Fibroblast of skin of left biceps (primary cell): ENCODE measurements at places on chromosomes 3 and 15.

DNA sequence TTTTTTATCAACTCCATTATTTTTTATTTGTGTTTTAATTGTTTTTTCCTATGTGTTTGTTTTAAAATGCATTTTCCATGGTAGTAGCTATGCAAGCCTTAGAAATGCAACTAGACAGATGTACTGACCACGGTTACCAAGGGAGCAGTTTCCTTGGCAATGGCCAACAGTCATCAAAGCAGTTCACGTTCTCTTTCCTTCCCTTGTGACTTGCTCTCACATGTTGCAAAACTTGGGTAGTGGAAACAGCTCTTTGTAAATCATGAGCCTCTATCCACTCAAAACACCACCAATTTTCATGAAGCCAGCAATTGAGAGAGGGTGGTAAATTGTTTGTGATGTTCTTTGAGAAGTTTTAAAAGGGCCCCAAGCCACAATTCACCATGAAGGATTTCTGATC, 499.4 kb upstream of the MDFIC2 start:
- peak; percentile 54 for DNase-seq

GRCh38 chr3:39180183-39180545, 12.2 kb downstream of the XIRP1 start:
- no peak for DNase-seq

DNA sequence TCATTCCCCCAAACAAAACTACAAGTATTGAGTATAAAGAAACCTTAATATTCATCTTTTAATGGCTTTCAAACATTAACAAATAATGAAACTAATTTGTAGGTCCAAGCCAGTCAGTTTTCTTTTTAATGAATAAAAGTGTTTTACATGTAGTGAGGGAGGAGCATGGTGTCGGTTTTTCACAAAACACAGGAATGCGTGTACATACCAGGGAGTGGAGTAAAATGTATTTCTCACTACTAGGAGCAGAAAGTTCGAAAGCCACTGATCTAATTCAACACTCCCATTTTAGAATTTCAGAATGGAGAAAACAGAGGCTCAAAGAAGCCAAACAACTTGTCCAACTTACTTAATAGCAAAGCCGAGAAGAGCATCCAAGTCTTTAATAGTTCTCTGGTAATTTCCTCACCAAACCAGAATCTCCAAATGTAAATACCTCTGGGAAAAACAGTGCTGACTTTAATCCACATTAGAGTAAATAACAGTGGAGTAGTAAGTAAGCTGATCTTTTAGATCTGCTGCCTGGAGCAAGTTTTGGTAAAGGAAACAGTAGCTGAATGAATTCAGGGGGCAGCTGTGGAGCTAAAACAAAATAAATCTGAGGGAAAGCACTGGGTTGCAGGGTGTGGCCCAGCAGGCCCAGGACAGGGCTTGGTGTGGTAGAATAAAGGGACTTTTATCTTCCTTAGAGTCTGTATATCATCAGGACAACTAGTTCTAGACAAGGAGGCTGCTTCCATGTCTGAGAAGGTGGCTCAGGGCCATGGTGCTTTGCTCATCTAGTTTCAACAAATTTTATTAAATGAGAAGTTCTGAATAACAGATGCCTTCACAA, 7.9 kb downstream of the ANP32A start:
- DNase-seq: no peak

DNA sequence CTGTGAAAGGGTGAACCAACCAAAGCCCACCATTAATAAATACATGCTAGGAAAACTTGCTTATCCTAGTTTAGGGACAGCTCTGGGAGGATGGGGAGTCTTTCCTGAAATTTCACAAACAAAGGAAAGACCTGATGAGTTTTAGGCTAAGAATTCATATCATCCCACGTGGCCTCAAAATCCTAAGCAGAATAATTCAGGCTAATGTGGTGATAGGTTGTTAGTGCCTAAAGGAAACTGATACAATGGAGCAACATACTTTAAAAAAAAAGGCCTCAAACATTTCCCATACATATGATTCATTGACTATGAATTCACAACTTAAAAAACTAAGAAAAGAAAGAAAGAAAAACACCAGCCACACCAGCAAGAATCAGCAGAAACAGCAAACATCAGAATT, 126.9 kb upstream of the CNTN4 start:
- DNase-seq: peak; percentile 90

DNA sequence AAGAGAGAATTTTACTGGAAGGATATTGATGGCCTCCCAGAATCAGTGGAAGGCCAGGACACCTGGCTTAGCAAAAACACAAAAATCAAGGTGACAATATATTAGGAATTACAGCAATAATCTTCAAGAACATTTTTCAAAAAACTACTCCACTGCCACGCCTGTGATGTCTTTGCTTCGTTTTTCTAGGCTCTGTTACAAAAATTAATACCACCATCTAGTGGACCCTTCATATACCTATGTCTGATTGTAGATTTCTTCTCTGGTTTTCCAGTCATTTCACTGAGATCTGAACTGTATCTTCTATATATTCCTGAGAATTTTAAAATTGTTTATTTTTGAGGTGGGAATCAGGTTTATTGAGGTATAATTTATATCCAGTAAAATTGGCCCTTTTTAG, 5.6 kb upstream of the SLC33A1 start:
- no peak for DNase-seq

- DNase-seq: no peak
These were observed 1.8 kb downstream of the RBMS3 start for GRCh38 chr3:29282427-29283230.

GRCh38 chr3:11509173-11510000, 134.3 kb downstream of the VGLL4 start:
- peak; percentile 84 for DNase-seq

DNA sequence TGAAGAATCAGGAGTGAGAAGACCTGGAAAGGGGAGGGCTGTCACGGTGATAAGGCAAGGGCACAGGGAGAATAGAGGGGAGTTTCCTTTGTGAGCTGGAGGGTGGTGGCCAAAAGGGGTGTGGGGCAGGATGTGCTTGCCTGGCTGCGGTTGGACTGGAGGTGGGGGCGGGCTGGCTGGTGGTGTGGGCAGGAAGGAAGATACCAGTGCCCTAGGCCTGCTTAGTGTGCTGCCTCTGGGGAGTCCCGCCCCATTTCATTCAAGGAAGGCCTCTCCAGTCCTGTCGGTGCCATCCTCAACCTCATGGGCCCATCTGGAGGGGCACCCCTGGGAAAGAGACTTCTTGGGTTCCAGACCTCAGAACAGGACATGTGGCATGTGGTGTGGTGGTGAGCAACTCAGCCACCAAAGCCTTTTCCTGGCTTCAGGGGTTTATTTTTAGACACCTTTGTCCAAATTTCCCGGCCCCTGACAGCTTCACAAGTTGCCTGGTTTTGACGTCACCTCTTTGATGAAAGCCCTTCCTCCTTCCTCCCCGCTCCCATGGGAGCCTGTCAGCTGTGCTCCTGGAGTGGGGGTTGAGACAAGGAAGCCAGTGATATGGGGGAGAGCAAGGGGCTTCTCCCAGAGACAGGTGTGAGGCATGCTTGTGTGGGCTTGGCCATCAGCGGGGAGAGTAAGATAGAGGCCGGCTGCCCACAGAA, 15.6 kb downstream of the TEX264 start:
- DNase-seq: no peak

GRCh38 chr15:28875461-28876000, 10.2 kb upstream of the APBA2 start:
- DNase-seq: no peak

- no peak for DNase-seq
These were observed 6.9 kb downstream of the ST6GAL1 start for GRCh38 chr3:186937017-186937875.

DNA sequence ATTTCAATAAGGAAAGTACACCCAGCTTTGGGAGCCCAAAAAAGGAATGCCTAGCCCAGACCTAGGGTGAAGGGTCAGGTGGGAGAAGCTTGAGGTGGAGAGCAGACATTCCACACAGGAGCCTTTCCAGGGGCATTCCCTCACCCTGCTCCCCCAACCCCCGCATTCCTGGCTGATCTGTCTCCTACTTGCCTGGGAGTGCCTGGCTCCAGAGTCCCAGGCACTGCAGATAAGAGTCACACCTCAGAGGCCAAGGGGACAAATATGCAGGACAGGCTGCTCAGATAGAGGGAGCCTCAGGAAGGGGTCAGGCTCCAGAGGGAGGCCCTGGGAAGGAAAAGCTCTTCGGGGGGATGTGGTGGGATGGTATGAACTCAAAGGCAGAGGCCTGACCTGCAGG, 20.8 kb upstream of the HCN4 start:
- DNase-seq: no peak

GRCh38 chr3:16767006-16767405, 117.7 kb upstream of the PLCL2 start:
- DNase-seq: no peak

GRCh38 chr3:159941038-159942000, 47.3 kb upstream of the IL12A start:
- DNase-seq: no peak

DNA sequence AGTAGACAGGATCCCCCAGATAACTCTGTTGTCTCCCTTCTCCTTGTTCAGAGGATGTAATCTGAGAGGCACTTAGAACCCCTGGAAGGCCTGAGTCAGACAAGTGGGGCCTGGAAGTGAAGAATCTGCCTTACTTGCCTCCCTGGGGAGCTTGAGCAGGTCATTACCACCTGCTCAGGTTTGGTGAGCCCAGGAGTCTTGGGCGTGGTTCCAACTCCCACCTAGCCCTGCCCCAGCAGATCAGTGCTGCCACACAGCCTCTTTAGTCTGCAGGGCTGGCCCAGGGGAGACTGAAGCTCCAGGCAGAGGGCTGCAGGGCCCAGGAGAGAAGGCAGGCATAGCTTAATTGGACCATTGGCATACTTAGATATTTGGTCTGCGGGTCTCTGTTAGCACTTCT, 230.0 kb downstream of the ERC2 start:
- DNase-seq: no peak

GRCh38 chr3:127682561-127682960, 9.8 kb downstream of the ABTB1 start:
- no peak for DNase-seq

DNA sequence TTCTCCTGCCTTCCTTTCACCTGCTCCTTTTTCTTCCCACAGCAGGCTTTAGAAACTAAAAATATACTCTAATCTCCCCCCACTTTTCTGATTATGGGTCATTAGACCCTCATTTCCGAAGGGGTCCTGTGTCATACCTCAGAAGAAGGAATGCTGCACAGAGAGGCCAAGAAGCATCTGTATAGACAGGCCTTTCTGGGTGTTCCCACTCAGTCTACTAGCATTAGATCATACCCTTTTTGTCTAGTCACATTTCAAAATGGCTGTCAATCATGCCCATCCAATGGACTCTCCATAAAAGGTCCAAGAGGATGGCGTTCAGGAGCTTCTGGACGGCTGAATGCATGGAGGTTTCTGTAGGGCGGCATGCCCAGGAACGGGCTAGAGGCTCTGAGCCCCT, 192.2 kb downstream of the SUCLG2 start:
- DNase-seq: peak; percentile 0

DNA sequence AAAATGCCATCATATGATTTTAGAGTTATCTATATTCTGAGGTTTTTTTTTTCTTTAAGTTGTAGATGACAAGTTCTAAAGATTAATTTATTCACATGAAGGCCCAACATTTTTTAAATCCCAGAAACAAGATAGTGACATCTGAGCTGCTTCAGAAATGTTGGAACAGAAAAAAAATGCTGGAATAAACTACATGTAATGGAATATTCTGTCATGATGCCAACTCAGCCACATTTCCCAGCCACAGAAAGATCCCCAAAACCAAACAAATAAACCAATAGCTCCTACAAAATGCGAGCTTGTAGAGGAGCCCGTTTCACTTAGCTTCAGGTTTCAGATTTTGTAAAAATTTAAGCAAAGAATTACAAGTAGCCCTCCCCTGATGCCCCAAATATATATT, 111.0 kb upstream of the MYO5C start:
- DNase-seq: no peak

GRCh38 chr3:132317229-132317948, at the start of gene ACP3:
ACP3 (plus strand) TSS chr3:132317407; CDS start chr3:132317457, 50 bp downstream.
- DNase-seq: peak; percentile 42

DNA sequence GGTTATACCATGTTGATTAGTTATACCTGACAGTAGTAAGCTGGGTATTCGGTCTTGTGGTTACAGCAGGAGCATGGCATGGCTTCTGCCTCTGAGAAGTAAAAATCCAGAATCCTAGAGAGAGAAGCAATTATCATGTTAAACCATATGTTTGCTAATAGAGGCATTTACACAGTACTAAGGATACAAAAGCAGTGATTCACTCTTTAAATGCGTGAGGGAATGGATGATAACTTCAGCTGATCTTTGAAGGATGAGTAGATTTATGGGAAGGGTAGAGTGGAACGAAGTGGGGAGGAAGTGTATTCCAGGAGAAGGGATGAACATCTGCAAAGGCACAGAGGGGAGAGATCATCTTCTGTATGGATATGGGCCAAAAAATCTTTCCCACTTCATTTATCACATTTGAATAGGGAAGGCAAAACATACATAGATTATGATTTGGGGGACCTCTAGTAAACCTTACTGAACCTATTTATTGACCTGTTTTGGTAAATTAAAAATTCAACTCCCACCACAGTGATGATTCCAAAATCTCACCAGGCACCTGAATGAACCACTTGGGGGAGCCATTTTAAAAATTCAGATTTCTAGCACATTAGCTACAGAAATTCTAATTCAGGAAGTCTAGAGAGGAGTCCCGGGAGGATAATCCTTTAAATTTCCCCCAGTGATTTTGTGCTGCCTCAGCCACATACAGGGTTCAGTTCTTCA, 35.1 kb downstream of the IGSF10 start:
- no peak for DNase-seq

DNA sequence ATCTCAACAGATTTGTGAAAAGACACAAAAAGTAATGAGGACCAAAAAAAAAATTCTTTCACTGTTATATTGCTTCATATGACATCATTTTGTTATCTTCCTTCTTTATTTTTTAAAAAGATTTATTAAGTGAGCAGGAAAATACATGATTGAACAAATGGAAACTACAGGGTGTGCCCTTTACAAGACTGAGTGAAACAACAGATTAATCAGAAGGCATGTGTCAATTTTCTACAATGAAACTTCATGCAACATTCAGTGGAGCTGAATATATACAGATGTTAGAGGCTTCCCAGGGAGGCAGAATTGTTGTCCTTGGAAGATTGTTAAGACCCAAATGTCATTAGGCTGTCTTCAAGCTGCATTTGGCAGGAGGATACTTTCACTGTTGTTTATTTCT, 28.4 kb upstream of the SLC2A2 start:
- no peak for DNase-seq

DNA sequence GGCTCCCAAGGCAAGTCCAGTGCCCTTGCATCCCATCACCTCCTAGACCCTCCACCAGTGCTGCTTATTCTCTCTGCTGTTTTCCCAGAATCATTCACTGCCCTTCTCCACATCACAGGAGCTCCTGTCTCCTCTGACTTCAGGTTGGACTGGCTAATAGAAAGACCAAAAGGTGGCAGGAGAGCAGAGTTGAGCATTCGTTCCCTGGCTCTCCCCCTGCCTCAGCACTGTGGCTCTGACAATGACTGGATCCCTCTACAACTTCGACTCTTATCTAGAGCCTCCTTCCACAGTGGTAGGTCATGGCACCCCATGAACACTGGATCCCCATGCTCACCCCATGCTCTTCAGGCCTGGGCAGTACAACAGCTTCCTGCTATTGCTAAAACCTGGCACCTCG, 243.6 kb downstream of the LRRN1 start:
- no peak for DNase-seq

GRCh38 chr3:168405288-168405687, 309.6 kb upstream of the GOLIM4 start:
- DNase-seq: no peak

- no peak for DNase-seq
These were observed 10.0 kb downstream of the UBR1 start for GRCh38 chr15:43095708-43096347.
